ENCODE measurements at places on chromosomes 2 and 18.

DNA sequence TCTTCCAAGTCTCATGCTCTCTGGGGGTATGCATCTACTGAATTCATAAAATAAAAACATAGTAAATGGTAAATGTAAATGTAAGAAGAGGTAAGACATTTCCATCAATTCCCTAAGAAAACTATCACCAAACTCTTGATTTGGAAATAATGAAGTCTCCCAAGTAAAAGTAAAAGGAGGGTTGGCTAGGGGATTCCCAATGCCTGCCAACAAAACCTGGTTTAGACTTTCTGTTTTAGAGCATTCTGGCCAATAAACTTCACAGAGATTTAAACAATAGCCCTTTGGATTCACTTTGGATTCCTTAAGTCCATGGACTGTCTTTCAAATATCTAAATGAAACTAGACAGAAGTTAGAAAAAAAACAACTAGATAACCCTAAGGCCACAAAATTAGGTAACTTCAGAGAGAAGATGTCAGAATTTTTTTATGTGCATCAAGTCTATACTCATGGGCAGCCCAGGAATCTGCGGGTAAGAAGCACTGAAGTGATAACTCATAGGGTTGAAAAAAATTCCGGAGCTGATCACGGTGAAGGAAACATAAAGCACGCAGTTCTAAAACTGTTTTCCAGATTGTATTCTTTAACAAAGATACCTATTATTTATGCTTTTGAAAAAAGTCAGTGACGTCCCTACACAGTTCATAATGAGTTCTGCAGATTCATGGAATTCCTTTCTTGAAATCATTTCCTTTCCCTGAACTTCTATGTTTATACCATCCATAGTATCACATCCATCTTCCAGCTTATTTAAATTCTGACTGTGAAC lies 263.6 kb downstream of the AFF3 start:
- no peak for DNase-seq

GRCh38 chr18:57715671-57716070 lies 87.4 kb downstream of the ATP8B1 start:
- DNase-seq, result no peak

- no peak for DNase-seq
Observed at GRCh38 chr18:1270081-1270480, 365.4 kb downstream of the ADCYAP1 start.

DNA sequence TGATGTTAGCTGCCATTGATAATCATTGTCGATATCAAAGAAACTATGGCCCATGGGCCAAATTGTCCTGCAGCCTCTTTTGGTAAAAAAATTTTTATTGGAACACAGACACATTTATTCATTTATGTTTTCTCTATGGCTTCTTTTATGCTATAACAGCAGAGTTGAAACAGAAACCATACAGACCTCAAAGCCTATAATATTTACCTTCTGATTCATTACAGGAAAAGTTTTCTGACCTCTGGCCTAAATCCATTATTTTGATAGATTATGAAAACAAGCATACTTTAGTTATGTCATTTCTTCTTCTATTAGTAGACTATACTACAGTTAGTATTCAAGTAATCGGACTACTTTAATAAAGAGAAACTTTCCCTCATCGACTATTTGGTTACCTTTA lies 349.7 kb upstream of the GALNT5 start:
- no peak for DNase-seq

GRCh38 chr2:147086715-147087114 lies 758.1 kb upstream of the ACVR2A start:
- DNase-seq, result no peak

- no peak for DNase-seq
Observed at GRCh38 chr2:173663835-173664512, 301.2 kb downstream of the SP3 start.

Data from AG08395 (cell line).